Choroid plexus epithelial cell (primary cell): ENCODE measurements at places on chromosomes 5 and 9.

DNA sequence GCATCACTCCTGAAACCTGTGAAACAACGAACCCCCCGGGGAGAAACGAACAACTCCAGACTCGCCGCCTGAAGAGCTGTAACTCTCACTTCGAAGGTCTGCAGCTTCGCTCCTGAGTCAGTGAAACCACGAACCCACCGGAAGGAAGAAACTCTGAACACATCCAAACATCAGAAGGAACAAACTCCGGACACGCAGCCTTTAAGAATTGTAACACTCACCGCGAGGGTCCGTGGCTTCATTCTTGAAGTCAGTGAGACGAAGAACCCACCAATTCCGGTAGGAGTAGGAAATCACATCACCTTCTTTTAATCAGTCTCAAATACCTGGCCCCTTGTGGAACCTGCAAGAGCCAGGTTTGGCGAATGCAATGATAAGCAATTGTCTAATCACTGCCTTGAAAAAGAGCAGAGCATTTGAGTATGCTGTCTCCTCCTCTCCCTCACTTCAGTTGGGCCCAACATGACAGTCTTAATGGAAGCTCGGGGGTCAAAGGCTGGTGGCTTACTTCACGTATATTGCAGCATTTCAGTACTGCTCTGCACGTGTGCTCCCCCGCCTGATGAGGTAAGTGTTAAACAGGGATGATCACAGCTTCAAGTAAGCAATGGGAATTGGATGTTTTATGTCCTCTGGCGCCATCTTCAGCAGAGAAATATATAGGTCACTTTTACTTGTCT, 473 bp downstream of the IRGM start:
- DNase-seq: peak; percentile 95

DNA sequence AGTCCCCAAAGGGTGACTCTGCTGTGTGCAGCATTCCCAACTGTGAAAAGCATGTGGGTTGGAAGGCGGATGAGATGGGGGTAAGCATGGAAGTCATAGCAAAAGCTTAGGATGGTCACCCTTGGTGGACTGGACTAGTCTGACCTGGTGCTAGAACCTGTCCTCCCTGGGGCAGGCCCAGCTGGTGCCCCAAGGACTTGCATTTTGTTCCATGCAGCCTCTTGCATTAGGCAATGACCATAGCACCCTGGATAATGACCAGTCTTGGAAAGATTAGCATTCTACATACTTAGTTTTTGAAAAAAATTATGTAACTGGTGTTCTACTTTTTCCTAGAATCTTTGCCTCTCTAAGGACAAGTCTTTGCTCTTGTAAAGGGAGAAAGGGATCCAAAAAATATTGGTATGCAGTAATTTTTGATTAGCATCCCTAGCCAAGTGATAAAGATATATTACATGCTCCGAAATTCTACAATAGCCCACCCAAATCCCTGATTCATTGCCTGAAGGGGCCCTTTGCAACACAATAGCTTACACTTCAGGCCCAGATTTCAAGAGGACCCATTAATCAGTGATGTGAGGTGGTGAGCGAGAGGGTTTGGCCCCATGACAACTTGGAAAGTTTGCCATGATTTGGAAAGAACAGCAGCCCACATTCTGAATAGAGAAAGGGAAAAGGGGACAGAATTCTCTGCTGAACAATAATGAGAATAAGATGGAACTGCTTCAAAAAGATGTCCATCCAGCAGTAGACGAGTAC, 93.3 kb upstream of the CD180 start:
- DNase-seq: no peak

DNA sequence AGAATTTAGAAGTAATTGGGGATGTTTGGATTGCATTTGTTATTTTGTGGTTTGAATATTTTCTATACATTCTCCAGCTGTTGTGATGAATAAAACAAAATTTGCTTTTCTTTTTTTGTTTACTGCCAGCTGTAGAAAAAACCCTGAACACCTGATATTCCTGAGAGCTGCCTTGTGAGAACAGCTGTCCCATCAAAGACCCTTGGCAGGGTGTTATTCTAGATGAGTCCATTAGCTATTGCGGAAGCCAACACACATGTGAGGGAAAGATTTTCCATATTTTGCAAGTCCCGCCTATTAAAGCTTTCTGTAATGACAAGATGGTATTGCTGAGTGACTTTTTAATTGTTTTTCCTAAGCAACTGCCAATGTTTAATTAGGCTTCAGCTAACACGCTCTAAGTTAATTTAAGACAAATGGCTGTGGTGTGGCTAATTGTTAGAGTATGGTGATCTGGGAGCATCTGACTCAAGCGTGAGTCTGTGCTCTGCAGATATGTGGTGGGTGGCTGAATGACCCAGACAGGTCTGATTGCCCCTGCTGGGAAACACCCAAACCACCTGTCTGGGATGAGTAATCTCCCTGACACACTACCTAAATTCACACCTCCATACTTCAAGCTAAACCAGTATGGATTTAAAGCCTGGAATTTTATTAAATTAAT, 86.5 kb upstream of the PRLR start:
- no peak for DNase-seq

GRCh38 chr9:27523141-27523540, 949 bp upstream of the IFNK start:
- no peak for DNase-seq

DNA sequence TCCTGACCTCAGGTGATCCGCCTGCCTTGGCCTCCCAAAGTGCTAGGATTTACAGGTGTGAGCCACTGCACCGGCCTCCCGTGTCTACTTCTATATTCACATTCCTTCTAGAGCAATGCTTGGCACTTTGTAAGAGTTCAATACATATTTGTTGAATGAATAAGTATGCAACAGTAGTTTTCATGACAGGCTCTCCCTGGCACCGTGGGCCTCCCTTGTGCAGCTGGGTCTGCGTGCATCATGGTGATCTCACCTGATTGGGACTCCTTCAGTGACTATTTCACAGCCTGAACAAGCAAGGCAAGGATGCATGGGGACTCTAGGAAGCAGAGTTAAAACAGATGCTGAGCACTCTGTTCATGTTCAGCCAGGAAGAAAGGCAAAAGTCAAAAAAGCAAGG, 6.8 kb upstream of the ZBTB34 start:
- DNase-seq: peak; percentile 58

- DNase-seq: peak; percentile 99
These were observed 41.1 kb downstream of the ACTBL2 start for GRCh38 chr5:57441557-57441956.

GRCh38 chr9:134049772-134050588, 17.8 kb downstream of the BRD3 start:
- no peak for DNase-seq

- DNase-seq: no peak
These were observed 105.8 kb downstream of the TTLL11 start for GRCh38 chr9:121987314-121987713.

DNA sequence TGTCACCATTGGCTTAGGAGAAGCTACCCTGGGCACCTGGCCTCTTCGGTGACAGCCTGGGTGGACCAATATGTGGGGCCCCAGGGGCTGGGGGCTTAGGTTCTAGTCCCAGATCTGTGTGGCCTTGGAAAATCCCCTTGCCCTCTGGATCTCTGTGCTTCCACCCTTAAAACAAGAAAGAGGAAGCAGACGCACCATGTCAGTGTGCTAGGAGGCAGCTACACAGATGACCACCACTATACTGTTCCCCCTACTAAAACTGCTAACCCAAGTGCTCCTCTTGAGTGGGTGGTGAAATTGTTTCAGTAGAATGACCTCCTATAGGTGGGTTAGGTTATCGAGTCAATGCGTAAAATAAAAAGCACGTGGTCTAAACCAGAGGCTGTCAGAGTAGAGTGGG, 31.0 kb downstream of the AFAP1L1 start:
- DNase-seq: no peak

DNA sequence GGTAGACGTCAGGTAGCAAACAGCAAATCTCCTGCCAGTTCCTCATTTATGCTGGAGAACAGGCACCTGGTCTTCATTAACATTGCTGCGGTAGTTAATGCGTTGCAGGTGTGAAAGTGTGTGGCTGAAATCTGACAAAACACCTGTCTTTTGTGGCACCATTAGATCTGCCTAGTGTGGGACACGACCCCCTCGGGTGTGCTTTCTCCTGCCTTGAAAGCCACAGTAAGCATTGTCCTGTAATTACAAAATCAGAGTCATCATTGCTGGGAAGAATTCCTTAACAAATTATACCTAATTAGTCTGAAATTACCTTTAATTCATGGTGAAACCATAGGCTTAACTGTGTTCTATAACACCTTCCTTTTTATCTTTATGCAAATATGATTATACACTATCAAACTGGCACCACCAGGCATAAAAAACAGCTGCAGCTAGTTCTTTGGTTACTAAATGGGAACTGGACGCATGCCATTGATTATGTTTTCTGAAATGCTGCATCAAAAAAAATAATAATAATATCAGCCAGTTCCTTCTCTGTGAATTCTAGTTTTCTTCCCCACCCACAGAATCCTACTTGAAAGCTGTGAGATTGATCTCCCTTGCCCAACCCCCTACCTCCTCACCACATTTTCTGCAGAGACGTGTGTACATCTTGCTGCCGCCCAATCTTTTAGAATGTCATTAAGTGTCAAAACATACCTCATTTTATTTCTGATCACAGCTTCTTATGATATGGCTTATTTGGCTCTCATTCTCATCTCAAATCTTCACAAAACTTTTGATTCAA, 374.0 kb downstream of the NFIB start:
- DNase-seq: no peak

DNA sequence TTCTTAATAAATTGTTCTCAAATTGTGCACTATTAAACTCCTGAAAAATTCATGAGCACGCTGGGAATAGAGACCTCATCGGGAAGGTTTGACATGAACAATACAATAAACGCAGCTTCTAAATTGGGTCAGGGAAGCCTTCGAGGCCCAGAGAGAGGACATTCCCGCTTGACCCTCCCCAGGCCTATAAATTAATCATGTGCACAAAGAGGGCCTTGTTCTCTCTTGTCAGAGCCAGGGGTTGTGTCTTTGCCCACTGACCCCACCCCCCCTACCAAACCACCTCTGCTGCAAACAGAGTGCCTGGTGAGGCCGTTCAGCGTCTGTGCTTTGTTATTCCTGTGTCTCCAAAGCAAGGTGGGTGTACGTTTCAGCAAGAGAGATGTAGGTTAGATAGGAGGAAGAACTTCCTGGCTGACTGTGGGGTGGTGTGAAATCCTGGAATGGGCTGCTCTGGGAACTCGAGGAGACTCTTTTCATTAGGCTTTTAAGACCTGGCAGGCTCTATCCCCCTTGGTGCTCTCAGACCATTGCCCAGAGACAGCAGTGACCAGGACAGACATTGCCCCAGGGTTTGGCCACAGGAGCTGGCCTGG, 18.2 kb upstream of the DAB2IP start:
- DNase-seq: no peak

- peak; percentile 77 for DNase-seq
These were observed 148.1 kb upstream of the MPDZ start for GRCh38 chr9:13427587-13427986.

GRCh38 chr5:124744170-124744971, 2.1 kb downstream of the ZNF608 start:
- peak; percentile 45 for DNase-seq

DNA sequence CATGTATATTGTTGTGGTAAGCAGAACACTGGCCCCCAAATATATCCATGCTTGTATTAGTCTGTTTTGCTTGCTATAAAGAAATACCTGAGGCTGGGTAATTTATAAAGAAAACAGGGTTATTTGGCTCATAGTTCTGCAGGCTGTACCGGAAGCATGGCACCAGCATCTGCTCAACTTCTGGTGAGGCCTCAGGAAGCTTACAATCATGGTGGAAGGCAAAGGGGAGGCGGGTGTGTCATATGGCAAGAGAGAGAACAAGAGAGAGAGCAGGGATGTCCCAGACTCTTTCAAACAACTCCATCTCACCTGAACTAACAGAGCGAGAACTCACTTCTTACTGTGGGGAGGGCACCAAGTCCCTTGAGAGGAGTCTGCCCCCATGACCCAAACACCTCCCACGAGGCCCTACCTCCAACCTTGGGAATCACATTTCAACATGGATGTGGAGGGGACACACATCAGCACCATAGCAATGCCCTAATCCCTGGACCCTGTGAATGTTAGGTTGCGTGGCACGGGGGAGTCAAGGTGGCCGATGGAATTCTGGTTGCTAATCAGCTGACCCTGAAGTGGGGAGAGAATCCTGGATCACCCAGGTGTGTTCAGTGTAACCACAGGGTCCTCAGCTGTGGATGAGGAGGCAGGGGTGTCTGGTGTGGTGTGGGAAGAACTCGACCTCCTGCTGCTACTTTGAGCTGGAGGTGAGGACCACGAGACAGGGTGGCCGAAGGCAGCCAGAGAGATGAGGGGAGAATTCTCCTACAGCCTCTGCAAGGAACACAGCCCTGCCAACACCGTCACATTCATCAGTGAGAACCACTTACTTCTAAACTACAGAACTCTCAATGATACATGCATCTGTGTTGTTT, 172.8 kb downstream of the AUH start:
- no peak for DNase-seq

GRCh38 chr9:93558503-93558902, 17.9 kb upstream of the PHF2 start:
- DNase-seq: no peak

DNA sequence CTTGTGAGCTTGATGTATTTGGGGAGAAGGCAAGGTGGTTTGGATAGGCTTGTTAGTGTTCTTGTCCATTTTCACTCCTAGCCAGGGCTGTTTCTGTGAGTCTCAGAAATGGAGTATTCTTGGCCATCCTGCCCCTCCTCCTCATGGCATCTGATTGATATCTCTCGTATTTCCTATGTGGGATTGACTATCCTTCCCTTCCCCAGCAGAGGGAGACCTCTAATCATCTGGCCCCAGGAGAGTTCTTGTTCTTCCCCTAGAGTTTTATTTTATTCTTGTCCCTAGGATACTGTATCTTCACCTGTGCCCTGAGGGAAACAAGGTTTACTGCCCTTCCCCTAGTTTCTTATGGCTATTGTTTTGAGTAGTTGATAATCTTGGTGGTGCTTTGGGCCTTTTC, 114.4 kb downstream of the VPS13A start:
- peak; percentile 73 for DNase-seq

- DNase-seq: no peak
These were observed 314.5 kb downstream of the SPATA31D1 start for GRCh38 chr9:82302968-82303655.

DNA sequence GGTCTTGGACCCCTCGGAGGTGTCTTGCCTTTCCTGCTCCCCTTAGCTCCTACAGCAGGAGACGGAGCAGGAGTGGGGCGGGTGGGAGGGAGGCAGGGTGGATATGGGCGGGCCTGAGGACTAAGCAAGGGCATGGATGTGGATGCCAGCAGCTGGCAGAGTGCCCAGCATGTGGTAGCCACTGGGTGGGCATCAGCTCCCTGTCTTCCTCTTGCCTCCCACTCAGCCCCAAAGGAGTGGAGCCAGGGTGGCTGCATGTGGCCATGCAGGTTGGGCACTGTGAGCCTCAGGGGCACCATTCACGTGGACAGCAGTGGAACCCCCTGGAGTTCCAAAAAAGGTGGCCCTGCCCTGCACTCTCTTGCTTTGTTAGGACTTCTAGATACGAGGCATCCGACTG, 90.1 kb upstream of the TBCA start:
- DNase-seq: no peak

DNA sequence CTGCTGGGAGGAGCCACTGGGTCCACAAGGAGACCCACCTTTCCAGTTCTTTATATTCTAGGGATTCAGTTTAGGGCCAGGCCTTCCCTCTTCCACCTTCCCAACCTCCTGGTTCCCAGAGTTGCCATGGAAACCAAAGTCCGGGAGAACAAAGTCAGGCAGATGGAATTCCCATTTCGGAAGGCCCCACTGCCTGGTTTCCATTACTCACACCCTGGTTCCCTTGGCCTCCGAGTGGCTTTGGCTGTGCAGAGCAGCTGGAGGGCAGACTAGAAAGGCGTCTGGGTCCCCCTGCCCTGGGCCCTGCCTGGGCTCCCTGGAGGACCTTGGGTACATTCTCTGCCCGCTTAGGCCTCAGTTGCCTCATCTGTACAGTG, 136.1 kb downstream of the RGS3 start:
- no peak for DNase-seq

- peak; percentile 94 for DNase-seq
These were observed 46.7 kb downstream of the MYO10 start for GRCh38 chr5:16889203-16889971.
